Pancreas (tissue), 10 donors: ENCODE measurements at places on chromosomes 3 and 15.

DNA sequence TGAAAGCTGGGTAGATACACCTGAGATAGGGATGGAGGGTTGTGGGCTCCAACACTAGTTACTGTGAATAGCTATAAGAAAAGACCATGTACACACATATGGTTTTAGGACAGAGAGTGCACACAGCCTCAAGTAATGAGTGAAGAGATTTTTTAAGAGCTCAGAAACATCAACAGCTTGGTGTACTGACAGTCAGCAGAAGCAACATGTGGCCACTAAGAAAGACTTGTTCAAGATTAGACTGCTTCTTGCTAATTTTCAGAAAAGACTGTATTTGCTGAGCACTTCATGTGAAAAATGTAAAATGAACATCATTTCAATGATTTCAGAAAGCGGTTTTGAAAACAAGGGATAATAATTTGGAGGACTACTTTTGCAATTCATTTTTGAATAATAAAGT is 10.3 kb downstream of the ANKRD28 start:
- peaks cover 14% of the 10 kb centered on the region for H3K4me1 ChIP-seq
- DNase-seq = no peak
- no peaks in the 10 kb centered on the region for H3K36me3 ChIP-seq
- no peak overlapping the region for H3K4me3 ChIP-seq
- H3K27me3 ChIP-seq = no peaks in the 10 kb centered on the region

DNA sequence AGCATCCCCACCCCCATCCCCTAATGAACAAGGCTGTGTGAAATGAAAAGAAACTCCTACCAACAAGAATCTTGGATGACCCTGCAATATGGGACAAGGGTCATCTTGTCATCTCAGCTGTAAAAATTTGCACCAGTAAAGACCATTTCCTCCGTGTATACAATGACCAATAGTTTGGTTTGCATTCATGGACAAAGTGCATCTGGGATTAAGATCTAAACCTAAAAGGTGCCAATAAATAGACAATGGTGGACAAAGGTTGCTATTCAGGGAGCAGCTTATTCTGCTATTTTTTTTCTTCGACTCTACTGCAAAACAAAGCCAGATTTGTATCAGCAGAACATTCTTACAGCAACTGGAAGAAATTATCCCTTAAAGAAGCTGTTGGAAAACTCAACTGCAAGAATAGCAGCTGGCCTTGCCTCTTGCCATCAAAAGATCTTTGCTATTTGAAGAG is 8.0 kb downstream of the MGLL start:
- no peak overlapping the region for H3K4me3 ChIP-seq
- H3K36me3 ChIP-seq = no peaks in the 10 kb centered on the region
- H3K27ac ChIP-seq = no peak overlapping the region
- H3K4me1 ChIP-seq = no peaks in the 10 kb centered on the region
- no peaks in the 10 kb centered on the region for H3K27me3 ChIP-seq
- no peak for DNase-seq

- DNase-seq = no peak
- no peaks in the 10 kb centered on the region for H3K4me1 ChIP-seq
- no peaks in the 10 kb centered on the region for H3K27me3 ChIP-seq
- H3K27ac ChIP-seq = peak overlapping the region; percentile 73
Observed at GRCh38 chr3:49132073-49132436, 795 bp downstream of the LAMB2 start.

DNA sequence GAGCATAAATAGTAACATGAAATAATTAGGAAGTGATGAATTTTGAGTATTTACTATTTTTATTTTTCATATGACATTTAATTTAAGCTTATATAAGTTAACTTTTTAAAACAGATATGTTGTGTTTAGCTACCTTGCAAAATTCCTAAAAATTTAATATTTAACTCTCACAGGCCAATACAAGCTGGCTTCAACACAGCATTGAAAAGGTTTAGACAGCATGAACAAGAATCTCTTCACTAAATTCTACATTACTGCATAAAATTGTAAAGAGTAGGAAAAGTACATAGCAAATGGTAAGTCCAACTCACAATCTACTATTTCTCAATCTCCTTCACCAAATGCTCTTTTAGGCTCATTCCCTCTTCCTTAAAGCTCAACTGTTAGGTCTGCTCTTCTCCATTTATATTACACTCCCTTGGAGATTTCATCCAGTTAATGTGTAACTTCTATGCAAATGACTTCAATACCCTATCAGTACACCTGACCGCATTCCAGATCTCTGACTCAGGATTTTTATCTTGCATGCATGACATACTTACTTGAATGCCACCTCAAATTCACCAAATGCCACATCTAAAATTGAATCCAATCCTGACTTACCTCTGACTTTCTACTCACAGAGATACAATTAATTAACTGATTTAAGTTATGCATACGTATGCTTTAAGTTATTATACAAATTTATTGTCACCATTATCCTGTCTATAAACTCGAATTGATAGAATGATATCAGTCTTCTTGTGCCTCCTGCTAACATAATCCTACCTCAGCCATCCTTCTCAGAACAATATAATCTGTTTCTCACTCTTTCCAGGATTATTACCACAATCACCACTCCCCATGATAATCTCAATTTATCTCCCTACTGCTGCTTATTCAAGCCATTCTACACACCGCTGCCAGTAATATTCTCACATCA is 127.0 kb downstream of the STAG1 start:
- peak overlapping the region; percentile 11 for H3K27ac ChIP-seq
- no peaks in the 10 kb centered on the region for H3K27me3 ChIP-seq
- no peak overlapping the region for H3K4me3 ChIP-seq
- DNase-seq = peak; percentile 66

- no peaks in the 10 kb centered on the region for H3K27me3 ChIP-seq
- no peak overlapping the region for H3K4me3 ChIP-seq
- DNase-seq = no peak
- no peak overlapping the region for H3K27ac ChIP-seq
Observed at GRCh38 chr3:161579395-161580126, 83.0 kb downstream of the OTOL1 start.

GRCh38 chr15:90062023-90062442 is 40.2 kb downstream of the IDH2 start:
- H3K36me3 ChIP-seq = no peaks in the 10 kb centered on the region
- peak overlapping the region; percentile 63 for H3K27ac ChIP-seq
- no peaks in the 10 kb centered on the region for H3K27me3 ChIP-seq
- H3K4me3 ChIP-seq = no peak overlapping the region
- peak; percentile 88 for DNase-seq

DNA sequence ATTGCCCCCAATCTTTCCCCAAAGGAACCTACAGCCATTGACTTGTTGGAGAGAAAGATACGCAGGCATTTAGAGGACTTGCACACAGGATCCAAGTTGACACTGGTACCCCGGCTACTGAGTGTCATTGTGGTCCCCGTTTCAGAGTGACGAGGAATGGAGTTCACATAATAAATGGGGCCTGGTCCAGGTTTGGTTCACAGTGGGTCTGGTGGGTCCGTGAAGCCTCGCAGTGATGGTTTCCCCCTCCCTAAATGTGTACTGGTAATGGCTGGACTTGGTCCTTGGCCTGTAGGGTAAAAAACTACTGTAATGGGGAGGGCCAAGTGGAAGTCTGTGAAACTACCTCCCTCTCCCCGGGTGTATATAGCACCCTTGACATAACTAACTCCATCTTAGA is 232.1 kb upstream of the LYSMD4 start:
- no peak overlapping the region for H3K4me3 ChIP-seq
- no peak overlapping the region for H3K27ac ChIP-seq

- no peaks in the 10 kb centered on the region for H3K27me3 ChIP-seq
- DNase-seq = no peak
- H3K4me1 ChIP-seq = peaks cover 21% of the 10 kb centered on the region
- no peak overlapping the region for H3K4me3 ChIP-seq
Observed at GRCh38 chr3:152192936-152193672, 75.6 kb upstream of the MBNL1 start.

- no peaks in the 10 kb centered on the region for H3K27me3 ChIP-seq
- no peak overlapping the region for H3K4me3 ChIP-seq
- H3K36me3 ChIP-seq = no peaks in the 10 kb centered on the region
- no peak overlapping the region for H3K27ac ChIP-seq
- H3K4me1 ChIP-seq = no peaks in the 10 kb centered on the region
Observed at GRCh38 chr15:34043813-34044212, 4.8 kb upstream of the AVEN start.
